ENCODE measurements at places on chromosomes 3 and 15.

GRCh38 chr15:90818251-90819210 is 49.9 kb upstream of the FURIN start:
- DNase-seq, result peak; percentile 56

DNA sequence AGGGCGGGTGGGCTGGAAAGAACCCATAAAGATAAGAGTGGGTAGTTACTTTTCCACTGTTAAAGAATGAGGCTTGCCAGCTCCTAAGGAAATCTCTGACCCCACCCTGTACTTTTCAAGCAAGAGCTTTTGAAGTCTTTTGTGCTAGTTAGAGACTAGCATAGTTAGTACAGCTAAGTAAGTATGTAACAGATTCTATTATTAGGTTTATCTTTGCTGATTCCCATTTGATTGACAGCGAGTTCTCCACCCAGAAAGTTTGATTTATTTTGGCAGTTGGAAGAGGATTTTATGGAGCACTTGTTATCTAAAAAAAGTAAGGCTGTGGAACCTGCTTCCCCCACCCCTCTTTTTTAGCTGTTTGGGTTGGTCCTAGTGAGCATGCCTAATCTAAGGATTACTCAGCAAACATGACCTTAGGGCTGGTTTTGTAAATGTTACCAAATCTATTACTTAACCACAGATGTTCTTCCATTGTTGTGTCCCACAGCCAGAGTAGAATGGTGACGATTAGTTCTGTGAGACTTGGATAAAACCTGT is 57.6 kb downstream of the FNDC3B start:
- DNase-seq, result no peak

DNA sequence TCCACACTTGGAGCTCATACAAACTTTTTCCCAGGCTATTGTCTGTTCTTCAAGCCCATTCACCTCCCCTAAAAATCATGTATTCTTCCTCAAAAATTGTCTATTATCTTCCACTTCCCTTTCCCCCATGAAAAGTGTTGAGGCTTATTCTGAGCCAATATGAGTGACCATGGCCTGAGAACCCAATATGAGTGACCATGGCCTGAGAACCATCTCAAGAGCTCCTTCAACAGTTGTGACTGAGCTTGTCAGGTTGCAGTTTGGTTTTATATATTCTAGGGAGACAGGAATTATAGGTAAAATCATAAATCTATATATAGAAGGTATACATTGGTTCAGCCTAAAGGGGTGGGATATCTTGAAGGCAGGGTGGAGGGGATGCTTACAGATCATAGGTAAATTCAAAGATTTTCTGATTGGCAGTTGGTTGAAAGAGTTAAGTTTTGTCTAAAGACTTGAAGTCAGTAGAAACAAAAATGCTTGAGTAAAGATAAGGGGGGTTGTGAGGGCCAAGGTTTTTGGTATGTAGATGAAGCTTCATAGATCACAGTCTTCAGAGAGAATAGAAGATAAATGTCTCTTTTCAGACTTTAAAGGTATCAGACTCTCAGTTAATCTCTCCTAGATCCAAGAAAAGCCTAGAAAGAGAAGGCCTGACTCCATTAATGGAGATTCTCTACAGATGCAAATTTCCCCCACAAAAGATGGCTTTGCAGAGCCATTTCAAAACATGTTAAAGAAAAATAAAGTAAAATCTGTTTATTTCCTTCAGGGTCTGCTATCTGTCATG is 95.8 kb downstream of the TGFBR2 start:
- DNase-seq, result no peak

DNA sequence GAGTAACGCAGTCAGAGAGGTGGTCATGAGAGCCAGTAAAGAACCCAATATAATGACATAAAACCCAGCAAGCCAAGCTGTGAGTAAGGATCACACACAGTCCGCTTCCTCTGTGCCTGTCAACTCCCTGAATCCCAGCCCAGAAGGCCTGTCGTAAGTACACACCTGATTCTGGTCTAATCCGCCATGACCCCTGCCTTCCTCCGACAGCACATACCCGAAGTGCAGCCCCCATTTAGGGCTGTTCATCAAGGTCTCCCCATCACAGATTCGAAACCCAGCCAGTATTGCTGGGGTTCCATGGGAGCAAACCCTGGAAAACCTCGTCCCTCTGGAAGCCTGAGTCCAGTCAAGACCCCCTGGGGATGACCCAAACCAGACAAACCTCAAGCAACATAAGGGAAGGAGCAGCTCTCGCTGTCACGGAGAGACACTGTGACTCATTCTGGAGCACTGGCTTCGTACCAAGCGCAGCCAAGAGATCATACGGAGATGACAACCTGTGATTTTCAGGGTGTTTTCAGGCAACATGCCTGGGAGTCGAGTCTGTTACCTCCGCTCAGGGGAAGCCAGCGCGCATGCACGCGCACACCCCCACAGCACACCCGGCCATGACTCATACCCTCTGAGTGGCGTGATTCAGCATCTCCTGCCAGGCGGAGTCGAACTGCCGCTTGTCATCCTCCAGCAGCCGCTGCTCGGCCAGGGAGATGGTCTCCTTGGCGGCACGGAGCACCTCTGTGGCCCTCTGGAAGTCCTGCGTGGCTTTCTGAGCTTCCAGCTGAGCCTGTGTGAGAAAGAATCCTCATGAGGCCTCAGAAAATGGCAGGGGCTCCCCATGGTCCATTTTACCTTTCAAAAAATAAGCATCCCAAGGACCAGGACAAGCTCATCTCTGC is 63.0 kb downstream of the SH3BP5 start:
- peak; percentile 95 for DNase-seq

DNA sequence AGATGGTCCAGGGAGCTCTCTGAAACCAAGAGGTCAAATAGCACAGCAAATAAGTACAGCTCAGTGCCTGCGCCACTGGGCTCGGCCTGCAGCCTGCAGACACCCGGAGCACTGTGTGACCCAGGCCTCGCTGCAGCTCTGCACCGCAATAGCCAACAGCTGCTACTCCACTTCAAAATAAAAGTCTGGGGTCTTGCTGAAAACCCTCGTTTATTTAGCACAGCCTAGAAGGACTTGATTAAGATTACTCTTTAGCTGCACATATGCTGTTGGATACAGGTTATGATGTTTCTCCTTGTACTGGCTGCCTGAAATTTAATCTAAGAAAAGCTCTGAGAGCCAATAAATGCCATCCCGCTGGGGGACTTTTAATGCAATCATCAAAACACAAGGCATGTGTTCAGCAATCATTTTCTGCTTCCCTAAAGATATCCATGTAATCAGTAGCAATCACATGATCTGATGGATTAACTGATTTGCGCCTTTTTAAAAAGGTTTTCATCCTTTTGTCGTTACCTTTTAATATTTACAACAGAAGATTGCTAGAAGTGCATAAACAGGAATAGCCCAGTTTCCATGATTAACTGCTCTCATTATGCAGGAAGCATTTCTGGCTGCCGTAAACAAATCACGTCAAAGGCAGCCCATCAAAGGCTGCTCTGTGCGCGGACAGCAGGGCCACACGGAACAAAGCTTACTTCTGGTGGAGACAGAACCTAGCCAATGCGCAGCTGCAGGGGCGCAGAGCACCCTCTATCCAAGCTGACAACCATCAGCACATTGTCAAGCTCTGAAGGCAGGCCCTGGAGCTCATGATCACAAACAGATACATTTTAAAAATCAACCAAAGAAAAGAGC is 58.8 kb downstream of the CLASP2 start:
- peak; percentile 42 for DNase-seq

DNA sequence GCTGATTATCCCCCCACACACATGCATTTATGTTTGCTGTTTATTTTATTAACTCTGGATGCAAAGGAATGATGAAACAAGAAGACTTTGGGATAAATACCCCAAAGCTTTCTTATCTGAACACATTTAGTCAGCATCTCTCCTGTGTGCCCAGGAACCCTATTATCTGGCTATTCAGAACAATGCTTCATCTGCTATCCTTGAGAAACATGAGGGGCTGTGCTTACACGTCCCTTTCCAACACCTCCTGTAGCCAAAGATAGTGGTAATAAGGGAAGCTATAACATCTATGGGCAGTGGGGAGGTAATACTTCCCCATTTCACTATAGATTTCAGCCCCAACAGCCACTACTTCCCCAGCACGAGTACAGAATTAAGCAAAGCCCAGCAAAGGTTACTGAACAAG is 94.7 kb downstream of the SSR3 start:
- no peak for DNase-seq
